Fibroblast of skin of right quadriceps (primary cell): ENCODE measurements at places on chromosomes 5 and 9.
A peak's percentile ranks its signal among the peaks of the same experiment; 100 is the strongest.

GRCh38 chr5:1077491-1078020 is 34.3 kb downstream of the SLC12A7 start:
- no peak for DNase-seq

GRCh38 chr5:169283887-169284286 is 17.1 kb downstream of the SLIT3 start:
- DNase-seq: no peak

DNA sequence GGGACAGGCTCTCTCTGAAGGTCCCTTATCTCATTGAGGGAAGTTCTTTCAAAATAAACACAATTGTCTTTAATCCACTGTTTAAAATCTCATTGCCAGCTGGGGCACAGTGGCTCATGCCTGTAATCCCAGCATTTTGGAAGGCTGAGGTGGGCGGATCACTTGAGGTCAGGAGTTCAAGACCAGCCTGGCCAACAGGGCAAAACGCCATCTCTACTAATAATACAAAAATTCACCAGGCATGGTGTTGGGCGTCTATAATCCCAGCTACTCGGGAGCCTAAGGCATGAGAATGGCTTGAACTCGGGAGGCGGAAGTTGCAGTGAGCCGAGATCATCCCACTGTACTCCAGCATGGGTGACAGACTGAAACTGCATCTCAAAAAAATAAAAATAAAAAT is 8.3 kb upstream of the NDFIP1 start:
- no peak for DNase-seq

DNA sequence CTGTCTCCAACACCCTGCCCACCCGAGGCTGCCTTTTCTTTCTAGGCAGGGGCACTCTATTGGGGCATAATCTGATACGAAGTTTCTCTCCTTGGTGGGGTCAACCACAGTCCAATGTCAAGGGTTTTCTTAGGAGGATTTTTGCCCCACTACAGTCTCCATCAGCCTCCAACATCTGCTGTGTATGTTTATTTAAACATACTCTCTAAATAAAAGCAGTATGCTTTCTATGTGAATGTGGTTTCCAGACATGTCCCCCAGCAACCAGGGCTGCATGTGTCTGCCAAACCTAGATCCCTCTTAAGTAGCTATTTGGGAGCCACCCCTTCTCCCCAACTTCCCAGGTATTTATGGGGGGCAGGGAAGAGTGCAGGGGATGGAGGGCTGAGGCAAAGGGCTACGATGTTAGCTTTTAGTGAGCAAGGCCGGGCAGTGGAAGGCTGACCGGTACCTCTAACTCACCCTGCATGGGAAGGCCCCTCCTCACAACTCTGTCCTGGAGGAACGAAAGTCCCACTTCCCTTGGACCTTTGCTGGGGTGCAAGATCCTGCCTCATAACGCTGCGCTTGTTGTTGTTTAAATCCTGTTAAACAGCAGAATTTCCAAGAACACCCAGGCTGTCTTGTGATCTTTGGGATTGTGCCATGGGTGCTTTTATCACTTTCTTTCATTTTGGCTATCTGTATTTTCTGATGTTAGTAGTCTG is 75.4 kb downstream of the NREP start:
- DNase-seq: no peak

GRCh38 chr9:37480759-37481158 is 5.0 kb upstream of the POLR1E start:
- no peak for DNase-seq

- DNase-seq: no peak
Observed at GRCh38 chr5:36623832-36624231, 17.4 kb downstream of the SLC1A3 start.

GRCh38 chr9:75463871-75464270 is 375.6 kb downstream of the OSTF1 start:
- no peak for DNase-seq

- DNase-seq: no peak
Observed at GRCh38 chr9:126116351-126117157, 210.1 kb upstream of the MVB12B start.

DNA sequence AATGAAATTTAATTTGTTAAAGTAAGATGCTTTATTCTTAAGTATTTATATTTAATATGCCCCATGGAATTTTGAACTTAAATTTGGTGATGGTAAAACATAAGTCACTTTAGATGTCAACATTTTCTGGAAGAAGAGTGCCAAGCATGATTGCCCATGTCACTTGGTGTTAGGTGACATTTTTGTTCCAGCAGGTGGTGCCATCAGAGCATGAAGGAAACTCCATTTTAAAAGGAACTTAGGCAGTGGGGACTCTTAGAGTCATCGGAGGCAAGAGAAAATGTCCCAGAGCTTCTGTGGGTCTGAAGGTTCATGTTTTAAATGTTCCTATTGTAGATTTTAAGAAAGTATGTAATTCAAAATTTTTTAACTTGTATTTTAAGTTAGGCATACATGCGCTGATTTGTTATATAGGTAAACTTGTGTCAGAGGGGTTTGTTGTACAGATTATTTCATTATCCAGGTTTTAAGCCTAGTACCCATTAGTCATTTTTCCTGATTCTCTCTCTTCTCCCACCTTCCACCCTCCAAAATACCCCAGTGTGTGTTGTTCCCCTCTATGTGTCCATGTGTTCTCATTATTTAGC is 789.3 kb downstream of the SEMA5A start:
- peak; percentile 58 for DNase-seq

DNA sequence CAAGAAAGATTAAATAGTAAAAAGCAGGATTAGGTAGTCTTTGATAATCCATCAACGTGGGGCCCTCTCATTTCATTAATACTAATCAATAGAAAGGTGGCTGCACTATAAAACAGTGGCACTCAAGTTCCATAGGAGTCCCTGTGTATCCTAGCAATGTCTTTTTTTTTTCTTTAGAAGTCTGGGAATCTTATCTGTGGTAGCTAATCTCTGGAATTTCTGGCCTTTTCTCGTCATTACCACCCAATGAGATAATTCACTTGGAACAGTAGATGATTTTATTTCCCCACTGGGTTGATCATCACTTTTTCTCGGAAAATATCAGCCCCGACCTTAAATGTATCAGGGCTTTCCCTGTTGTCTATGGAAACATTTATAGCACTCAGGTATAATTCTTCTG is 86.8 kb upstream of the CDH6 start:
- no peak for DNase-seq

GRCh38 chr5:140855772-140856674 is at the start of gene PCDHA10:
TSS of gene PCDHA10 (plus strand) at chr5:140855897. CDS start at chr5:140856049, 152 bp downstream.
- no peak for DNase-seq
